Activated CD8-positive, alpha-beta memory T cell treated with anti-CD3 and anti-CD28 coated beads for 4 hours (primary cell): ENCODE measurements at places on chromosomes 1 and 21.

- no peak for DNase-seq
Measured at GRCh38 chr1:168585937-168586336, 9.5 kb downstream of the XCL1 start.

DNA sequence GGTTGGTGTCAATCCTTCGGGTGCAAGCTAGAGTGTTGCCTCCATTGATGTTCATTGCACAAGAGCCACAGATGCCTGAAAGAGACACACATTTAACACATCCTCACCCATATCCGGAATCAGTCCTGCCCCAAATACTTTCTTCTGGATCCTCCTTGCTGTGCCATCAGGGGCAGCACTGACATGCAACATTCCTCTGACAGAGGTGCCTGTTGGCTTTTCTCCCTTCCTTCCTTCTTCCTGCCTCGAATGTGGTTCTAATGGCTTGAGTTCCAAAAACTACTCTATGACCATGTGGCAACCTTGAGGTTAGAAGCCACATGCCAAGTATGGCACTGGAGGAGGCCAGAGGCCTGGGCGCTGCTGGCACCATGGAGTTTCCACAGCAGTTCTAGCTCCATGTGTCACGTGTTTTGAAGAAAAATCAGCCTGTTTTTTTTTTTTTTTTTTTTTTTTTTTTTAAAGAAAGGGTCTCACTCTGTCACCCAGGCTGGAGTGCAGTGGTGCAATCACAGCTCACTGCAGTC is 17.0 kb upstream of the ATP13A2 start:
- no peak for DNase-seq

GRCh38 chr21:39184050-39184980 is 1.1 kb upstream of the PSMG1 start:
- DNase-seq: no peak

GRCh38 chr1:246875041-246876026 is 56.4 kb downstream of the AHCTF1 start:
- DNase-seq: no peak

- no peak for DNase-seq
Measured at GRCh38 chr1:55650444-55650843, 435.3 kb upstream of the USP24 start.

DNA sequence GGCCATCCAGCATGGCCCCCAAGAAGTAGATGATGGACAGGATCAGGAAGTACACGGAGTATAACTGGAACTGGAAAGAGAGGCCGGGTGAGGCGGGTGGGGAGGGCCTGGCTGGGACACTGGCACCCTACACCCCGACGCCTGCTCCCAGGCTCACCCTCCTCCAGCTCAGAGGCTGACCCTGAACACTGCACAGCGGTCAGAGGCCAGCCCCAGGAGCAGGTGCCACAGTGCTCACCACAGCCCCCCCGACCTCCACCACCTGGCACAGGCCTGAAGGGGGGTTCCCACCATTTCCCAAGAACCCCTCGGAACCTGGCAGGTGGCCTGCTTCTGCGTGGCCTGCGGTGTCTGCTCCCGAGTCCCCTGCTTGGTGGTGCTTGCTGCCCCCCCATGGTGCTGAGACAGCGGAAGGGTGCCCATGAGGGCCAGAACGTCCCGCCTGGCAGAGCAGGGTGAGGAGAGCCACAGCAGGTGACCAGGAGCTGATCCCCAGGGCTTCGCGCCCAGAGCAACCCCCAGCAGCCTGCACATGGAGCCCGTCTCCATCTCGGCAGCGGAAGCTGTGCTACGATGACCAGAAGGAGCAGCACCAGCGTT is 26.1 kb downstream of the SLC19A1 start:
- no peak for DNase-seq

DNA sequence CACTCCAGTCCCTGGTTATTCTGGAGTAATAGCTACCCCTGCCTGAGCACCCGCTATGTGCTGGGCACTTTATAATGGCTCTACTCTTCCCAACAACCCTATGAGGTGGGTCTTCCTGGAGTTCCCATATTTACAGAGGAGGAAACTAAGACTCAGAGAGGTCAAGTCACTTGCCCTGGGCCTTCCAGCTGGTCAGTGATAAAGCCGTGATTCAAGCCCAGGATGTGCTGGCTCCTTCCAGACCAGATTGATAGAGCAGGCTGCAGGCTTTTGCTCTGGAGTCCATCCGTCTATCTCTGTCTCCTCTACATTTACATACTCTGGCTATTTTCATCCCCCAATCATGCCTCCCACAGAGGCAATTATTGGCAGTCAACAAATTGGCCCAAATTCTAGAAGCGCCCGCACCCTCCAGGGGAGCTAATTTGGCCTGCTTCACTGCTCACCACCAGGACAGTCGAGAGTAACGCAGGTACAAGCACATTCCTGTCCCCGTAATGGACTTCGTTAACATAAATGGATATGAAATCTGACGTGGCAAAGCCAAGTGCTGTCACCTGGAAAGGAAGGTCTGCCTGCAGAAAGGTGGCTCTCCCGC is 39.8 kb upstream of the SELENON start:
- no peak for DNase-seq

- no peak for DNase-seq
Measured at GRCh38 chr1:60540141-60540540, 466.6 kb upstream of the C1orf87 start.

DNA sequence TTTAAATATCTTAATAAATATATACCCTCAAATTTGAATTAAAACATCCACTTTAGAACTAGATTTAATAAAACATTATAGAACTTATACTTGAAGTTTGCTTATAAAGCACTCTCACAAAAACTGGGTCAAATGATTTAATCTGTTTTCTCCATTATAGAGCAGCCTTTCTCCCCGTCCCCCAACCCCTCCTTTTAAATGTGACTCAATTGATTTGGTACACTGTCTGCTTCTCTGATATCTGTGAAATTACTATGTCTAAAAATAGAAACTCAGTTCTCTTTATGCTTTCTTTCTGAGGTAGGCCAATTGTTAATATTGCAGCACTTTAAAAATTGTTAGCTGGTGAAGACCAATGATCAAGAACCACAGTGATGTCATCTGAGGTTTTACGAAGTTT is 6.9 kb upstream of the ZBTB21 start:
- DNase-seq: no peak

GRCh38 chr1:936348-937264 is 12.9 kb downstream of the SAMD11 start:
- DNase-seq: no peak

GRCh38 chr1:56097713-56098112 is 481.6 kb downstream of the PLPP3 start:
- no peak for DNase-seq

DNA sequence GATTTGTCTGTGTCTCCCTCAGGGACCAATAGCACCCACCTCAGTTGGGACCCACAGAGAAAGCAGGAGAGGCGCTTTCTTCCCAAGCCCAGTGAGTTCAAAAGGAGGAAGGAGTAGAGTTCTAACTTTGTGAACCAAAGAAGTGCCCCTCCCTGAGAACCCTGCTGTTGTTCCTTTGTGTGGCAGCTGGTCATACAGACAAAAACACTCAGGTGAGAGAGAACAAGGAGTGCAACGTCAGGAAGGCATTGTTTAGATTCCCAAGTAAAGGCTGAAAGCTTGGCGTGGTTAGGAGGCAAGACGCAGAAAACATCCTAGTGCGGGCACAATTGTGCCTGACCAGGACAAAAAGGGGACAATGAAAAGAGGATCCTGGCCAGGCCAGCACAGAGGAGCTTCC is 654.6 kb downstream of the KIF26B start:
- no peak for DNase-seq

DNA sequence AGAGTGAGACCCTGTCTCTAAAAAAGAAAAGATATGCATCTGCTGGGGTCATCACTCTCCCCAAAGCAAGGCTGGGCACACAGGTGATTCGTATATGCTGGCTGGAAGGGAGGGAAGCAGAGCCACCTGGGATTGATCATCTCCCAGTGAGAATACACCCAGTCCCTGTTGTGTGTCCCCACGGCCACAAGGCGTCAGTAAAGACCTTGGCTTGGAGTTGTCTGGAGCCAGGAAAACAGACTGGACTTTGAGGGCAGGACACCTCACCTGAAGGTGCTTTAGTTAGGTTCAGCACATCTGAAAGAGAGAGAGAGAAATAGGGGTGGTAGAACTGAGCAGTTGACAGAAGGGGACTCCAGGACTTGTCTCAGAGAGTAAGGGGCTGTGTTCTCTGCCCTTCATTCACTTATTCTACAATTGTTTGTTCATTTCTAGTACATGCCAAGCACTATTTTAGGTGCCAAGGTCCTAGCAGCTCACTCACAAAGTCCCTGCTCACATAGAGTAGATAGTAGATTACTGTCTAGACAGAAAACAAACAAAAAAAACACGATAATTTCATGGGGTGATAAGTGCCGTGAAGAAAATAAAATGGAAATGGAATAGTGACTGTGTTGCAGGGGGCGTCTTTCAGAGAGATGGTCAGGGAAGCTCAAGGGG is 13.5 kb downstream of the CITED4 start:
- DNase-seq: no peak
